ENCODE measurements at places on chromosomes 4 and X.

- DNase-seq, result no peak
These were observed 15.9 kb downstream of the SH3TC1 start for GRCh38 chr4:8215001-8215427.

DNA sequence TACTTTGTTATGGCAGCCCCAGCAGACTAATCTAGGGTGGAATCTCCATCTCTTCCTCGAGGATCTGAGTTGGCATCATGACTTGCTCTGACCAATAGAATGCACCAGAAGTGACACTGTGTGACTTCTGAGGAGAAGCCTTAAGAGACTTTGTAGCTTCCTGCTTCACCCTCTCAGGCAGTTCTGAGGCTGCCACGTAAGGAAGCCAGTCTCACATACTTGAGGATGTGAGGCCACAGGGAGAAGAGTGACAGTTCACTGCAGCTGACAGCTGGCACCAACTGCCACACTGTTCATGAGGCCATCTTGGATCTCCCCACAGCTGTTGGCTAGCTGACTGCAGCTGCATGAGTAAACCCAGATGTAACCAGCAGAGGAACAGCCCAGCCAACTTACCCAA, 29.3 kb upstream of the BCOR start:
- DNase-seq, result no peak

DNA sequence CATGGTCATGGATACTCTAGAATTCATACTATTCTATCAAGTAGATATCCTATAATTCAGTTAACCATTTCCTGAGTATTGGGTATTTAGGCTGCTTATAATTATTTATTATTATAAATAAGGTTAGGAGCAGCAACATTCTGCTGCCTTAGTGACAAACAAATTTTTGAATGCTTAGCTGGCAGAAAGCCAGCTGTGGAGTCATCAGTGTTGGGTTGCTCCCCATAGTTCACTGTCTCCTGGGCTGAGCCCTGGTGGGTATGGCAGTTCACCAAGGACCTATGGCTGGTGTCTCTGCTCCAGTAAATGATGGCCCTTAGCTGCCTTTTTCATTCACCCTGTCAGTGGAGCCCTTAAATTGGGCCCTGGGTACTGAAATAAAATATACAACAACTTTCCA, 61.8 kb downstream of the SMARCA5 start:
- DNase-seq, result no peak

GRCh38 chr4:169115897-169116254, 105.8 kb upstream of the CBR4 start:
- DNase-seq, result no peak

GRCh38 chr4:121061861-121062260, 10.5 kb downstream of the NDNF start:
- no peak for DNase-seq
